LoVo (cell line): ENCODE measurements at places on chromosomes 1 and 21.

- DNase-seq, result no peak
Measured at GRCh38 chr1:236540813-236541465, 17.2 kb downstream of the LGALS8 start.

GRCh38 chr1:204728045-204728444 lies 42.5 kb upstream of the LRRN2 start:
- DNase-seq, result no peak

GRCh38 chr21:44258056-44258725 lies 3.5 kb downstream of the DNMT3L start:
- DNase-seq, result no peak

GRCh38 chr1:229034342-229034741 lies 236.6 kb upstream of the RAB4A start:
- no peak for DNase-seq

GRCh38 chr21:43907751-43908150 lies 42.7 kb downstream of the AGPAT3 start:
- no peak for DNase-seq

DNA sequence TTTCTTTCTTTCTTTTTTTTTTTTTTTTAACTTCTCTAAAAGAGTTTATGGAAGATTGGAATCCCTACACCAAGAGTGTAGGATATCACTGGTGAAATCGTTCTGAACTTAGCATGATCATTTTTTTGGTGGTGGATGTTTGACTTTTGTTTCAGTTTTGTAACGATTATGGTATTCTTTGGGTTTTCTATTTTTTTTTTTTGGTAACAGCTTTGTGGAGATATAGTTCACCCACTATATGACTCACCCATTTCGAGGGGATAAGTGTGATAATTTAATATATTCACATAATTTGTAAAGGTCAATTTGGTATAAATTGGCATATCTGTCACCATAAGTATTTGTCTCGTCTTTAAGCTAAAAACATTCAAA lies 29.2 kb downstream of the AGPAT3 start:
- no peak for DNase-seq

GRCh38 chr1:165915480-165915879 lies 88.1 kb downstream of the UCK2 start:
- DNase-seq, result no peak

DNA sequence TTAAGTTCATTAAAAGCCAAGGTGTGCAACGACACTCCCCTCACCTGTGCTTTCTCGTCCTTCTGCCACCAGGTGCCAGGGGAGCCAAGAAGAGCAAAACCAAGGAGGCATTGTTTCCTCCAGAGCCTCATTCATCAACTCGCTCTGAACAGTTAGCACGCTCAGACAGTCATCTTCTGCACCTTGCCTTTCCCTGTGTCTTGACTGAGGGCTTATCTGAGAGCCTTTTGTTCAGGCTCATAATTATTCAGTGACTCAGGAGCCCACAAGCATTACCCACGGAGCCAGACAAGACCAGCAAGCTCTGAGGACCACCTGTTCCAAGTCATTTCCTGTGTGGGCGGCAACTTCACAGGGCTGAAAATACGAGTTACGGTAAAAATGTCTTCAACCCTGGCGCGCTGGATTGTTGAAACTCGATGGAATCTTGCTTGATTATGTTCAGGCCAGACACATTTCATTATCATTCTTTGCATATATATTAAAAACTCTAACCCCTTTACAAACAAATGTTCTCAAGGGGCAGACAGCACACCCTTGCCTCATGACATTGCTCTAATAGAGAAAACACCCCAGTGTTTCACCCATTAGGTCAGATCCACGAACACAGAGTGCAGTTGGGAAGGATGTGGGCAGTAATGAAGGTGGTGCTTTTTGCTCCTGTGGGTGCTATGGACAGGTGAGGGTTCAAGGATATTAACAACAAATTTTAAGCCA lies 89.7 kb upstream of the RUNX1 start:
- DNase-seq, result peak; percentile 72

DNA sequence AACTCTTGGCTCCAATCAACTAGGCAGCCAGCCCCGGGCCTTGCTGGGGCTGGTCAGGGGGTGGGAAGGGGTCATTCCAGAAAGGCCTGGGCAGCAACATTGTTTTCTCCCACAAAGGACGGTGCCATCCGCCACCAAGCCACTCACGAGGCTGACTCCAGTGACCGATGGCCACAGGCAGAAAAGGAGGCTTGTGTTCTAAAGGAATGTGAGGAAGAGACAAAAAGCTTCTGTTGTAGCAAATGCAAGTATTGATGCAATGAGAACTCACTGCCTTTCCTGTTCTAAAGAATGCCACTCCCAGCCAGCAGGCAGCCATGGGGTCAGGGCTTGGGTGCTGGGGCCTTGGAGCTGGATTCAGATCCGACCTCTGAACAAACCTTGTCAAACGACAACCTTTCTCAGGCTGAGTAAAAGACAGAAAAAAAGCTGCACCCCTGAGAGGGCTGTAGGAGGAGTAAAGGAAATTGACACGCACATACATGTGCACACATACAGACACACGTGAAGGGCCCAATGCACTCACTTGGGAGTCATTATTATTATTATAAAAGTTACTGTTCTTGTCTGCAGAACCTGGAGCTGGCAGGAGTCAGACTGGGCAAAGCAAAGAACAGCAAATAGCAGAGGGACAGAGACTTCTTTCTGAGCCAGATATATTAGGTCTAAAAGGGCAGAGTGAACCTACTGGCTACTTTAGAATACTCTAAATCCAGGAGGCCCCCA lies 13.9 kb upstream of the PRMT2 start:
- no peak for DNase-seq

DNA sequence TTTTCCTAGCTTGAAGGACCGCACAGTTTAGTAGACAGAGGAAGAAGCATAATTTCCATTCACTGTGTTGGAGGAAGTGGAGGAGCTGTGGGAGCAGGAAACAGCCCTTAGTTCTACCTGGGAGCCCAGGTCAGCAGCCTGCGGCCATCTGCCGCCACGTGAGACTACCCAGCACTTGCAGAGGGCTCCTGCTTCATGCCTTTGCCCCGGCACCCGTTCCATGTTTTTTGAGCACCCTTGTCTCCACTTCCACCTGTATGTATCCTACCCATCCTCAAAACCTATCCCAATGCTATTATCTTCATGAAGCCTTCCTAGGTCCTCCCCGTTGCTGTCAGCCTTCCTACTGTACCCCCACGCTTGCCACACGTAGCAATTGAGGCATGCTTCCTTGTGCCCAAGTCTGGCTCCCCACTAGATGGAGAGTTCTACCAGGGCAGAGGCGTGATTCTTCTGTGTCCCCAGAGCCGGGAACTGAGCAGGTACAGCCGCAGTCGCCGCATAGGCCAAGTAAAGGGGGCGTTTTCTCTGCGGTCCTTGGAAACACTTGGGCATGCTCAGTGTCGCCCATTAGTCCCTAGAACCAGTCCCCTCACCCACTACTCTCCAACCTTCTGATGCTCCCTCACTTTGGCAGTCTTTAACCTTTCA lies 1.9 kb downstream of the SLC6A9 start:
- no peak for DNase-seq

DNA sequence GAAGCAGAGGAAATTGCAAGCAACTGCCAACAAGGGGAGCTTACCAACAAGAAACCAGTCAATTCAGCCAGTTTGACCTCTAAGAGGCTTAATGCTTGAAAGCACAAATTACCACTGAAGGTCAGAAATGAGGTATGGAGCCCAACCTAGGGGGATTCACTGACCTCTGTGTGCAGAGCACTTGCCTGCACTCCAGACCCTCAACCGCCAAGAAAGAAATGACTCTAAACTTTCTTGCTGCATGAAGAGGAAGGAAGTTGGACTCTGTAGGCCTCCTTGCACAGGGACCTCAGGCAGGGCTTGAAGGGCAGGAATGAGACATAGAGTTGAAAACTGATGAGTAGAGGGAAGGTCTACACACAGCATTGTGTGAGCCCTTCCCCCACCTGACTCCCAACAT lies 10.0 kb downstream of the ARMH1 start:
- DNase-seq, result no peak

- DNase-seq, result no peak
Measured at GRCh38 chr21:37005548-37006485, 685 bp upstream of the RIPPLY3 start.

- DNase-seq, result no peak
Measured at GRCh38 chr1:61081144-61081685, 1.1 kb upstream of the NFIA start.

DNA sequence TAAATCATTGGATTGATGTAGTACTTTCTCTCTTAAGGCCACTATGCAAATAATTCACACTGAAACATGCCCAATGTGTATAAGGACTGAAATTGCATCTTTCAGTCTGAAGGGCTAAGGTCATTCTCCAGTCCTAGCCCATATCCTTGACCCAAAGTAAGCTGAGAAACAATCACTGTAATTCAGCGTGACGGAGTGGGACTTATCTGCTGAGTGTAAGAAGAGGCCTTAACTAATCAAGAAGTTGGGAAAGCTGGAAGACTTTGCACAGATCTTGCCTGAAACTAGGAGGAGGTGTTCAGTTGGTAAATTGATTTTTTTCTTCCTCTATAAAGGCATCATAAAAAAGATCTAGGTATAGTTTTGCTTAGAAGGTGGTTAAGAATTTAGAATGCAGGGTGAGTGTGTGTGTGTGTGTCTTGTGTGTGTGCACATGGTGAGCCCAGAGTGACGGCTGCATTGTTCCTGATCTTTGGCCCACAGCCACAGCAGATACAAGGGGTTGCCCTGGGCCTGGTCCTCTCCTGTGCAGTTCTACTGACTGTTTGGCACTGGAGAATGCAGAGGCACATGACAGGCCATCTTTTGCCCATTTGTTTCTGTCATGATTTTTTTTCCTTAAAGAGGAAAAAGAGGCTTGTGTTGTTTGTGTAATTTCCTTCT lies 13.3 kb upstream of the PPP2R5A start:
- no peak for DNase-seq
